ENCODE measurements at places on chromosomes 5 and 9. TPM values are rescaled to one million over a fixed set of nuclear protein-coding genes. Genes with fewer than 3 reads are reported as not detected.

CCNI2 gene
- 1.5 TPM for total RNA-seq

LTC4S gene
- total RNA-seq = 3.0 TPM

PRDM9 gene
- not detected for total RNA-seq

CENPH gene
- 6.4 TPM for total RNA-seq

SHOC1 gene
- not detected for total RNA-seq

FIBCD1 gene
- not detected for total RNA-seq

MARCOL gene
- not detected for total RNA-seq

BNC2 gene
- total RNA-seq = 84.2 TPM

COMMD10 gene
- total RNA-seq = 28.7 TPM

EFNA5 gene
- 2.2 TPM for total RNA-seq

TGFBI gene
- 18.5 TPM for total RNA-seq

TCF7 gene
- 158 TPM for total RNA-seq

PRR16 gene
- total RNA-seq = not detected

ZCCHC10 gene
- 20.4 TPM for total RNA-seq

KIF12 gene
- not detected for total RNA-seq

PCDH12 gene
- not detected for total RNA-seq

Measured in natural killer cell (primary cell).